D721Med (cell line): ENCODE measurements at places on chromosomes 11 and 22.

DNA sequence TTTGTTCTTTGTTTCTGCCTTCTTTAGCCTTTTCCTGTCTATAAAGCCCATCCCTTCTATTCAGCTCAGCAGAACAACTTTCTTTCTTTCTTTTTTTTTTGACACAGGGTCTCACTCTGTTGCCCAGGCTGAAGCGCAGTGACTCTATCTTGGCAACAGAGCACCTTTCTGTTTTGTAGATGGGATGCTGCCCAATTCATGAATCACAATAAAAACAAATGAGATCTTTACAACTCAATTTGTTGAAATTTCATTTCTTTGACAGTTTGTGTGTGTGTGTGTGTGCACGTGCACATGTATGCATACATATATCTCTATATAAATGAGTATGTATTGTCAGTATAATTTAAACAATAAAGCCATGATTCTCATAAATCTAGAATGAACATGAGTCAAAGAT lies 25.5 kb downstream of the TSPAN18 start:
- DNase-seq, result no peak

- no peak for DNase-seq
Measured at GRCh38 chr11:130644187-130644586, 195.7 kb downstream of the ADAMTS15 start.

- no peak for DNase-seq
Measured at GRCh38 chr11:75554258-75555022, 7.6 kb upstream of the SERPINH1 start.

GRCh38 chr11:77187111-77187750 lies 59.2 kb downstream of the MYO7A start:
- no peak for DNase-seq

GRCh38 chr22:19707347-19708290 lies 6.7 kb upstream of the SEPTIN5 start:
- no peak for DNase-seq

DNA sequence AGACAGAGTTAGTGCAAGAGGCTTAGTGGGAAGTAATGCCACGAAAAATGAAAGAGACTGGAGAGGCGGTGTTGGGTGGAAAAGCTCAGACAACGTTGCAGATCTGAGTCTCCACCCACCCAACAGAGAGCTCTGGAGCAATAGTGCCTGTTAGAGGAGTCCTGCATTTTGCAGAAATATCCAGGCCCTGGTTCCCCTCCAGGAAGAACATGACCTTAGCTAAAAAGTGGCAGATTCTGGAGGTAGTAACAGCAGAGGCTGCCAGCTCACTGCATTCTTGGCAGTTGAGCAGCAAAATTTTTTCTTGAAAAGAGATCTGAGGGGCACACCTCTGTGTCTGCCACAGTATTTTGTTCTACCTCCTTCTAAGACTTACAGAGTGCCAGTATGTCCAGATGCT lies 27.7 kb upstream of the BIRC3 start:
- no peak for DNase-seq

DNA sequence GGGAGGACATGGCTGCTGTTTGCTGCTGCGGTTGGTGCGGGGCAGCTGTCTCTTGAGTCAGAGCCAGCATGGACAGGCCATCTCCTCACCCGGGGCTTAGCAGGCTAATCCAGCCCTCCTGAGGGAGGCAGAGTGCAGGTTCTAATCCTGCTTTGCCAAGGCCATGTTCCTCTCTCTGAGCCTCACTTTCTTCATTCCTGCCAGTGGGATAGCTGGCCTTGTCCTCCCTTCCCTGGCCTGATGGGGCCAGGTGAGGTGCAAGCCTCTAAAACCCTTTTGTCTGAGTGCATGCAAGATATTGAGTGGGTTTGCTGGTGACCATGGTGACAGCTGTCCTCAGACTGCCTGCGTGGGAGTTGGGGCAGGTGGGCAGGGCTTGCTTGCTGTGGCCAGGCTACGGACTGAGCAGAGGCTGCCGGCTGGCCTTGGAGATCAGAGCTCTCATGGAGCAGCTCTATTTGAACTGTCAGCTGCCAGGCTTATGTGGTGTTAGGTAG lies 3.6 kb downstream of the USP35 start:
- peak; percentile 55 for DNase-seq

GRCh38 chr22:40746428-40747220 lies 67.3 kb downstream of the MCHR1 start:
- no peak for DNase-seq

DNA sequence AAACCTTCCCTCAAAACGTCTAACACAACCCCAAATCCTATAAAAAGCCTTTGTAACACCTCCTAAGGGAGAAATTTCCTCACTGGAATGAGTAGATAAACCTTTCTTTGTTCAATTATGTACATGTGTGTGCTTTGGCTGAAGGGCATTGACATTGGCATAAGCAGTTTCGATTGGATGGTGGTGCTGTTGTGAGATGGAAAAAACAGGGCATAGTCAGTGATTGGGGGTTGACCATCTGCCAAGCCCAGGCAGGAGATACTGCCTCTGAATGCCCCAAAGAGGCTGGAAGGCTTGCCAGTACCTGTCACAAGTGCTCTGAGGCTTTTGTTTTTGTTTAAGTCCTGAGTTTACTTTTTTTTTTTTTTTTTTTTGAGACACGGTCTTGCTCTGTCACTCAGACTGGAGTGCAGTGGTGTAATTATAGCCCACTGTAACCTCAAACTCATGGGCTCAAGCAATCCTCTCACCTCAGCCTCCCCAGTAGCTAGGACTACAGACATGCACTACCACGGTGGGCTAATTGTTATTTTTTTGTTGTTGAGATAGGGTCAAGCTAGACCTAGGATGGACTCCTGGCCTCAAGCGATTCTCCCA lies 1.2 kb upstream of the CCDC117 start:
- DNase-seq, result no peak

GRCh38 chr22:42310291-42311015 lies 40.0 kb upstream of the TCF20 start:
- no peak for DNase-seq

- DNase-seq, result no peak
Measured at GRCh38 chr11:12950670-12951069, 58.4 kb upstream of the RASSF10 start.

DNA sequence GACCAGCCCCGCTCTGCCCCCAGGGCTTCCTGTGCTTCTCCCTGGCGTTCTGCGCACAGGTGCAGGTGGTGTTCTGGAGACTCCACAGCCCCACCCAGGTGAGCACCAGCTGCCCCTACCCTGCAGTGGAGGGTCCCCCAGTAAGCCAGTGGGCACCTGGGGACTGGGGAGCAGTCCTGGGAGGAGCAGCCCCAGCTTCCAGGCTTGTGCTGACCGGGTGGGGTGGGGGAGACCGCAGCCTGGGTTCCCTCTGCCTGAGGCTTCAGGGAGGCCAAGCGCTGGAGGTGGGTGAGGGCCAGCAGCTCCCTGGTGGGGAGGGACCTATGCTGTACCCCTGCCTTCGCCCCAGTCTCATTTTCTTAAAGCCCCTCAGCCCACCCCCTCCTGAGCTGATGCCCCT lies 6.9 kb downstream of the TSPAN32 start:
- DNase-seq, result no peak

DNA sequence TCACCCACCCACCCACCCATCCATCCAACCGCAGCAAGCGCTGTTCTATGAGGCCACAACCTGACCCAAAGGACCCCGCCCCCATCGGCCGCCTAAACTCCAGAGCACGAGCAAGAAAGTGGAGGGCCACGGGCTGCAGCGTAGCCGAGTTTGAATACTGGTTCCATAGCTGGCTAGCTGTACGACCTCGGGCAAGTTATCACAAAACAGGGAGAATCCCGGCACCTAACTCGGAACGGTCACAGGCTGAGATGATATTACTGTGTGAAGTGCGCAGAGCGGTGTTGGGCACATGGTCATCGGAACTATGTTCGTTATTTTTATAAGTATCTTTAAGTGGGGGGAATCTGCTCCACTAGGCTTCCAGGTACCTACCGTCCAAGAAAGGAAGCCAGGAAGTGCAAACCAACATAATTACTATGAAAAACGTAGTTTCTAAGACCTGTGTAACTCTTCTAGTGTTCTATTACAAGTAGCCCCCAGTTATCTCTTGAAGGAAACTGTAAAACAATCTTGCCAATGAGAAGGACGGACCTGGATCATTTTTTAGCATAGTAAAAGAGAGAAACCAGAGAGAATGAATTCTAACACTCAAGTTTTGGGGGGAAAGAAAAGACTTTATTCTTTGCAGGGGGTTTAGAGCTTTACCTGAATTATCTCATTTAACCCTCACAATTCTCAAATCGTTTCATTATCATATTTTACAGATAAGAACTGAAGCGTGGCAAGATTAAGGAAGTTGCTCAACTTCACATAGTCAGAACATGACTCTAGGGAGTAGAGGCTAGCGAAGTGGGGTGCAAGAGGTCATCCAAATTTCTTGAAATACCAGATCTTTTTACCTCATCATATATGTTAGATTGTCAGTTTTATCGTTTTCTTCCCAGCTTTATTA lies 663 bp upstream of the BUD13 start:
- DNase-seq, result no peak

DNA sequence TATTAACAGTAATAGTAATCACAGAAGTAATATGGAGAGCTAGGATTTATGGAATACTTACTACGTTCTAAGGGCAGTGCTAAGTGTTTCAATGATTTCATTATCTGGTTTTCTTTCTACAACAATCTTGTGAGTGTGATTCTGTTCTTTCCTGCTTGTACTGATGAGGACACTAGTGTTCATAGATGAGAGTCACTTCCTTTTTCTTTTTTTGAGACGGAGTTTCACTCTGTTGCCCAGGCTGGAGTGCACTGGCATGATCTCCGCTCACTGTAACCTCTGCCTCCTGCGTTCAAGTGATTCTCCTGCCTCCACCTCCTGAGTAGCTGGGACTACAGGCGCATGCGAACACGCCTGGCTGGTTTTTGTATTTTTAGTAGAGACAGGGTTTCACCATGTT lies 81.4 kb downstream of the DBX1 start:
- DNase-seq, result no peak

DNA sequence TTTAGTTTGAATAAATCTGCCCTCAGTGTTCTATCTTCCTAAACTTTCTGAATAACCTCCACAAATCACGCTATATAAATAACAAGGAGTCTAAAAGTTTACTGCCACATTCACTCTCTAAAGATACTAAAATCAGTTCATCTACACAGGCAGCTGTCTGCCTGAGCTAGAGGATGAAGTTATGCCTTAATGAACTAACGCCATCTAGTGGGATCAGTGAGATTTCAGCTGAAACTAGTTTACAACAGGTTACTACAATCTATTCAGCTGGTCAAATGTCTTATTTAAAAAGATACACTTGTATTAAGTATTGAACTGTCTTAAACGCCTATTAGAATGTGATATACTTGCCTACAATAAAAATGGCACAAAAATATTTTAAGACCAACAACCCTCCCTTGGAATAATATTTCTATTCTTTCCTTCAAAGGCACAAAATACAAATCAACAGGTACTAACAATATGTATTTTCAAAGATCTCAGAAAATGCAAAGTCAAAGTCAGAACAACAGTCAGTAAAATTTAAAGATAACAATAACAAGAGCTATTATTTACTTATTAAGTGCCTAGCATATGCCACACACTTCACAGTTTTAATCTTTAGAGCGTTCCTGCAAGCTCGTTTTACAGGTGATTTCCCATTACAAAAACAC lies 84.1 kb downstream of the LARGE2 start:
- DNase-seq, result no peak

GRCh38 chr11:95556011-95556341 lies 233.6 kb downstream of the FAM76B start:
- DNase-seq, result no peak

DNA sequence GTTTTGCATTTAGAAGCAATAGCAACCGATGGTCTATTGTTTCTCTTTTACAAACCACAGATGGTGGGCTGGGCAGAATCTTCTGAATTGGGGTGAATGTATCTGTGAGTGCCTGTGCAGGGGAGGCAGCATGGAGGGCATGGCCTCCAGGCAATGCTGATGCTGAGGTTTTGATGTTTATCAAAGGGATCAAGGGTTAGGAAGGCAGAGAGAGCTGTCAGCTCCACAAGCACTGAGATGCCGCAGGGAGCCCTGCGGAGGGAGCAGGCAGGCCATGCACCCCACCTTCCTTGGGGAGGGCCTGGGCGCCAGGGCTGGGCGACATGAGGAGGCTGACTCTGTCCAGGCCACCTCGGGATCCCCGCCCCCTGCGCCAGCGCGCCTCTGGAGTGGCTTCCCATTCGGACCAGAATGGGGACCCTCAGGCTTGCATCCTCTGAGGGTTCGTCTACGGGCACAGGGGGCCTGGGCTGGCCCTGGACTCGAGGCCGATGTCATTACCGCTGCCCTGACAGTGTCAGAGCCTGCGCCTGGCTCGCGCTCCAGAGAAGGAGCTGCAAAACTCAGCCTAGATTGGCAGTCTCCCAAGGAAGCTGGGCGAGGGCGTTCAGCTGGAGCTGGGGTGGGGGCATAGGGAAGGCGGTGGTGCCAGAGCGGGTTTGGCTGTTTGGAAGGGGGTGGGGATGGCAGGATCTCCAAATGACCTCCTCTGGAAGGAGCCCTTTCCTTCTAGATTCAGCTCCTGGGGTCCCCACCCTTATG lies 13.9 kb upstream of the TH start:
- DNase-seq, result no peak

DNA sequence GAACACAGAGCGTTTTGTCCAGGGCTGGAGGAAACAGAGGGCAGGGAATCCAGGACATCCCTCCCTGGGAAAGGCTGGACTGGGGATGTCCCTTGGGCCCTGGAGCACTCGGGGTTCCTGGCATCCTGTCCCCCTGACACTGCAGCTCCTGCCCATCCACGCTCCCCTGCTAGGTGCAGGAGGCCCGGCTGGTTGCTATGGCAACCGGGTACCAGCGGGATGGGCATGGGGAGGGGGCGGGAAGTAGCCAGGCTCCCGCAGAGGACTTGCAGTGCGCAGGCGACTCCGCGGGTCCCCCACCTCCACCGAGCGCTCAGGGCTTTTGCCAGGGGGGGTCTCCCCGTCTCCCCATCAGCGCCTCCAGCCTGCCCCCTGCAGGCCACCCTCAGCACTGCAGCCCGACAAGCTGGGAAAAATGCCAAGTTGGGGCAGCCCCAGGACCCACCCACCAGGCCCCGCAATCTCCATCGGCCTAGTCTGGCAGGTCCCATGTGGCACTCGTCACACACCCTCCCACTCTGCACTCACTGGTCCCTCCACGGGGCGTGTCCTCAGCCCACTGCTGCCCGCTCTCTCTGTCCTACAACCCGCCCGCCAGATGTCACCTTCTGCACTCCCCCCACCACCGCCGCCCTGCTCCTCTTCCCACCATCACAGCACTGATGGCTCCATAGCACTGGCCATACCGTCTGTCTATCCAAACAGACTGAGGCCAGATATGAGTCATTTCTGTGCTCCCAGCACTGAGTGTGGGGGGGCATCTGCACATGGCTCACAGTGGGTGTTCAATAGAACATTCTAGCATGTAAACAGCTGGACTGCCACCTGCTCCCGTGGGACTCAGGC lies 31.5 kb downstream of the KIAA0930 start:
- no peak for DNase-seq
